Stimulated activated CD8-positive, alpha-beta memory T cell treated with anti-CD3 and anti-CD28 coated beads, Interleukin-7, amount 100 ng/mL, for 24 hours (primary cell): ENCODE measurements at places on chromosomes 12 and 14.

- DNase-seq = no peak
Observed at GRCh38 chr12:53754633-53755264, 3.0 kb upstream of the CISTR start.

- no peak for DNase-seq
Observed at GRCh38 chr12:41515953-41516352, 327.8 kb downstream of the PDZRN4 start.

- no peak for DNase-seq
Observed at GRCh38 chr14:65920996-65921395, 508.5 kb downstream of the FUT8 start.

DNA sequence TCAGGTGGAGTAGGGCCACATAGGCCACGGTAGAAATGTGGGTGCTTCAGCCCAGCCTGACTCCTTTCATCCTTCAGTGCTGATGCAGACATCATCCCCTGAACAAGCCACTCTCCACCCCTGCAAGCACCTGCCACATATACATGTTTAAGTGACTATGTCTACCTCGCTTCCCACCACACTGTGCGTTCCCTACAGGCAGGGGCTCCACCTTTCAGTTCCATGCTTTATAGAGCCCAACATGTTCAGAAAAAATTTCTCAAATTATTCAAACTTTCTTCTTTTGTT is 11.6 kb downstream of the SLC7A7 start:
- DNase-seq = no peak

DNA sequence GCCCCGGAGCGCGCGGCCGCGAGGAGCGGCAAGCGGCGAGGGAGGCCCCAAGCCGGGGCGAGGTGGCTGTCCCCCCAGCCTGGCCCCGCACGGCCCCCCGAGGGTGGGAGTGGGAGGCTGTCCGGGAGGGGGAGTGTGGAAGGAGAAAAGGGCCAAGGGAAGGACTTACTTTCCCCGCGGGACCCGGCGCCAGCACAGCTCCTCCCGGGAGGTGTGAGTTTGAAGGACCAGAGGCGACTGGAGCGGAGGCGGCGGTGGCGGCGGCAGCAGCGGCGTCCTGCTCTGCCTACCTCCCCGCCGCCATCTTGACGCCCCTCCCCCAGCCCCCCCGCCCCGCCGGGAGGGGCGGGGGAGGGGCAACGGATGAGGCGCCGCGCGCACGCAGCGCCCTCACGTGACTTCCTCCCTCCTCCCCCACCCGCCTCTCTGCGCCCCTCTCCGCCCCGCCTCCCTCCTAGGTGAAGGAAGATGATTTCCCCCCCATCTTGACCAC is at the start of gene SBNO1:
Gene SBNO1, minus strand, starts transcription at position 316 of the 493 bp plus-strand sequence. CDS start 14,406 bp downstream, outside the sequence.
- peak; percentile 74 for DNase-seq
